ENCODE measurements at places on chromosomes 5 and 9.

- DNase-seq, result no peak
Observed at GRCh38 chr5:43401827-43402226, 10.4 kb downstream of the CCL28 start.

DNA sequence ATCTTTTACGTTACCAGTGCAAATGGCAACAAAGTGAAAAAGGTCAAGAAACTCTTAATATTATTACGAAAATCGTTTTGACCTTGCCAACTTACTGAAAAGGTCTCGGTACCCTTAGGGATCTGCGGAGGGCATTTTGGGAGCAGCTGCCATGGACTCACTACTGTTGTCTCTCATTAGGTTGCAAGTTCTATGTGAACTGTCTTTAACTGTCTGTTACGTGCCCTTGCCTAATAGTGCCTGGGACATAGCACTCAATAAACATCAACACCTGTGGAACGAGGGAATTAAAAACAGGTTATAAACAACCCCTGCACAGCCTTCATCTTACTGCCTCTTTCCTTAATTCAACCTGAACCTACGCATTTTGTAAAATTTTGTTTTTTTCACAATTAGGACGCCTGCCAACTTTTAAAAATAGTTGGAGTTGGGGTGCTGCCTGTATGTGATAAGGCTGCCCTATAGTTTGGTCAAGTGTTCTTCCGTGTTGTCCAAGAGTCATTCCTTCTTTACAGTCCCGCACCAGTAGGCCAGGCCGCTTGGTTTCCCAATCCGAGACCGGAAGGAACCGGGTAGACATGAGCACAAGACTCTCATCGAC is 527 bp upstream of the SREK1 start:
- no peak for DNase-seq

GRCh38 chr9:109910671-109911518 is 130.9 kb downstream of the PALM2AKAP2 start:
- DNase-seq, result peak; percentile 46

DNA sequence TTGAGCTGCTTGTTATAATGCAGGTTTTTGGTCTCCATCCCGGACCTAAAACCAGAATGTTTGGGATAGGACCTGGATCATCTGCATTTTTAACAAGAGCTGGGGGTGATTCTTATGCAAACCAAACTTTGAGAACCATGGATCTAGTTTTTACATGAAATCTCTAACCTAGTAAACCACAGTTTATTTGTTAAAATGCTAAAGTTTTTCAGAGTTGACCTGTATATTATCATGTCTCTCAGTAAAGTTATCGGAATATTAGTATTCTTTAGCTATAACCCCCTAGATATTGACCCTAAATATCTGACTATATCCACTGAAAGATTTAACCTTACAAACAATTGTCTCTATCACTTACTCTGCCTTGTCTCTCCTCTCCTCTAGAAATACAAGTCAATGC is 28.7 kb downstream of the F2R start:
- DNase-seq, result no peak

DNA sequence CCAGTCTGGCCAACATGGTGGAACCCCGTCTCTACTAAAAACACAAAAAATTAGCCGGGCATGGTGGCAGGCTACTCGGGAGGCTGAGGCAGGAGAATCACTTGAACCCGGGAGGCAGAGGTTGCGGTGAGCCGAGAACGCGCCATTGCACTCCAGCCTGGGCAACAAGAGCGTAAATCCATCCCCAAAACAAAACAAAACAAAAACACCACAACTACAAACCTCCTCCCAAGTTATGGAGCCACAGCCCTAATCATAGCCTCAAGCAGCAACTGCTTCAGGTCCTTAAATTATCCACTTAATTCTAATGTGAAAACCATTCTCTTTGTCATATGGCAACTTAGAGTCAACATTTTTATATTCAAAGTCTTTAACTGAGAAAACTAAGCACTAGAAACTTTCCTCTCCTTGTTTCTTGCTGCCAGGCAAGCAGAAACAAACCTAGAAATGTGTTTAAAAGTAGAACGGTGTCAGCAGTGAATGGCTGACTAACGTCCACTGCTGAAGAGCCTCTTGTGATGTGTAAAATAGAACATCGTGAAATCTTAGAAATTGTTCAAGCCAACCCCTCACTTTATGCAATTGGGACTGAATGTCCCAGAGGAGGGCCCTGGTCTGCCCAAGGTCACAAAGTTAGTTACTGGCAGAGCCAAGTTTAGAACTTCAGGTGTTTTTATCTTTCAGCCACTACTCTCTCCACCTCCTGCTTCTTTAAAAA is 5.7 kb downstream of the TMEM245 start:
- DNase-seq, result no peak

DNA sequence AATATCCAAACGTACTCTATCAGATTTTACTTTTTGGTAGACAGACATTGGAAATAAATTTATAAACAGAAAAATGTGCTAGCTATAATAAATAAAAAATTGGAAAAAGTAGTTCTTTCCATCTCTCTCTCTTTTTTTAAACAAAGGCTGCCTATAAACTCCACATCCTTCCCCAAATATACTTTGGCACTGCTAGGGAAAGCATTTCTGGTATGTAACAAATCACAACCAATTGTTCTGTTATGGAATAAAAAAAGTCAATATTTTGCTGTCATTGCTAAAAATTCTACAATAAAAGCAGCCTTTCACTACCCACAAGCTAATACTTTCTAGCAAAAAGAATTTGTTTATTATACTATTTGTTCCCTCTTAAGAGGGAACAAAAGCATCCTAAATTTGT is 169.2 kb upstream of the TARS1 start:
- no peak for DNase-seq

DNA sequence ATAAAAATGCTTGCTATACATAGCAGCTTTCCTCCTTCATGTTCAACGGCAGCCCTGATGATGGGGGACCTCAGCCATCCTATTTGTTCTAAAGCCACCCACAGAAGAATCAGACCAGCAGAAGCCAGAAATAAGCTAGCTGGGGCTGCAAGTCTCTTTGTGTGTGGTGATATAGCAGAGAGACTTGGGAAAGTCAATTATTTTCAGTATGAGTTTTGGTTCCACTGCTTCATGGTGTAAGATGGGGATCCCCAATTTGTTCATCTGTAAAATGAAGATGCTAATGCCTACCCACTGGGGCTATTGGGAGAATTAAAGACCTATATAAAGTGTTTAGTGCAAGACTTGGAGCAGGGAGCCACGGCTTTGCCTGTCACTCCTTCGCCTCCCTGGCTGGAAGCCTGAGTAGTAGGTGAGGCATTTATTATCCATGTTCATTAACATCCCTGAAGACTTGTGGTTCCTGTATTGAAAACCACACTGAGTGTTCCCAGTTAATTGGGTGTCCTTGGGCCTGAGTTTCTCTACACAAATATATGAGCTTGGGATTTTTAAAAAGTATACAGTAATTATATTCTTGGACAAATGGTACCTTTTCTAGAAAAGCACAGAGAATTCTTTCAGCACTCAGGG is 210.1 kb upstream of the SLC24A2 start:
- no peak for DNase-seq

GRCh38 chr5:137372773-137373160 is 126.4 kb downstream of the SPOCK1 start:
- DNase-seq, result no peak

- DNase-seq, result no peak
Observed at GRCh38 chr5:133696782-133697507, 84.6 kb upstream of the FSTL4 start.

DNA sequence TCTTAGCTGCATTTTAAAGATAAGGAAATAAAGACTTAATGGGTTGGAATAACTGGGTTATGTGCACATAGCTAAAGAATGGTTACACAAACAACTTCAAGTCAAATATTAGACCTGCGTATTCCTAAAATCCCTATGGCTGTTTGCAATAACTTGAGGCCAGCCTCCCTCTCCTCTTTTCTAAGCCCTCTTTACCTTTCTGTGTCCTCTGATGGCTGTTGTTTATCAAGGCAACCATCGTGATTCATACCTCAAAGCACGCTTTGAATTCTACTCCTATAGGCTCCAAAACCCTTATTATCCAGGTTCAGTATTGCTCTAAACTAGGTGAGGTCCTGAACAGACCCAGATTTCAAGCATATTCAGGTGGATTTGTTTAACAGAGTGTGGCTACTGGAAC is 45.6 kb upstream of the LCP2 start:
- no peak for DNase-seq

DNA sequence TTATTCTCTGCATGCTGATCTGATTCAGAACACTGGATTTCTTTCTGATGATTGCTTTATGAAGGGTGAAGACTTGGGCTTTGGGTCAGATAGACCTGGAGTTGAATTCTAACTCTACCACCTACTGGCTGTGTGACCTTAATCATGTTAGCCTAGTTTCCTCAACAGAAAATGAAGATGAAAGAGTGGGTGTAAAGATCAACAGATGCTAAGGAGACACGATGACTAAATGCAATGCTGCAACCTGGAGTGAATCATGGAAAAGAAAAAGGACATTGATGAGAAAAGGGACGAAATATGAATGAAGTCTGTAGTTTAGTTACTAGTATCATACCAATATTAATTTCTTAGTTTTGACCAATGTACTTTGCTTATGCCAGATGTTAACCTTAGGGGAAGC is 27.8 kb upstream of the DENND1A start:
- DNase-seq, result no peak

DNA sequence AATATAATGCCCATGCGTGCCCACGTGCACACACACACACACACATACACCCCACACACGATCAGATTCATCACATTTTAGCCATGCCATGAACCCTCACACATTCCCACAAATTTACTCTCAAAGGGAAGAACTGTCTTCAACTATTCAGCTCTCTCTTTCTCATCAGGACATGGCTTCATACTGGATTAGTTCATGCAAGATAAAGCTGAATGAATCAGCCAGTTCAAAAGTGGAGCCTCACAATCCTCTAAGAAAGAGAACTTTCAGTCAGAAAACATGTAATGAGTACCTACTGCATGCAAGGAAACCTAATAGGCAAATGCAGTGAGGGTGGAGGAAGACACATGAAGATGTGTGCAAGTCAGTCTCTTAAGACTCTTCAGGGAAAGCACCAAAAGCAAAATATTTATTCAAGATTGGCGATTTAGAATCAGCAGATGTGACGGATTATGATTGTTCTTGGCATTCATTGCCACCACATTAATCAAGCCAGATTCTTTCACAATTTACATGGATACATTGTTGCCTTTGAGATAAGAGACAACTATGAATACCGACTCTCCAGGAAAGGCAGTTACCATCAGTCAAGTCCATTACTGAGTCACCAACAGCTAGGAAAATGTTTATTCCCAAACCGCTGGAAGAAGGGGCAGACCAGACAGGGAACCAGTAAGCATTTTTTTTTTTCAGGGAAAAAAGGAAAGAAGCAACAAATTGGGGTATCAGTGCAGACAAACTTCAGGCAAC is 30.3 kb upstream of the PUM3 start:
- DNase-seq, result no peak

- no peak for DNase-seq
Observed at GRCh38 chr9:77019236-77019925, at the start of gene FOXB2. FOXB2 (plus strand) TSS chr9:77019655; CDS start chr9:77019655, 0 bp downstream.

- DNase-seq, result no peak
Observed at GRCh38 chr5:151413800-151414199, 33.6 kb upstream of the SLC36A1 start.

- no peak for DNase-seq
Observed at GRCh38 chr5:109529520-109529919, 119.7 kb upstream of the PJA2 start.

DNA sequence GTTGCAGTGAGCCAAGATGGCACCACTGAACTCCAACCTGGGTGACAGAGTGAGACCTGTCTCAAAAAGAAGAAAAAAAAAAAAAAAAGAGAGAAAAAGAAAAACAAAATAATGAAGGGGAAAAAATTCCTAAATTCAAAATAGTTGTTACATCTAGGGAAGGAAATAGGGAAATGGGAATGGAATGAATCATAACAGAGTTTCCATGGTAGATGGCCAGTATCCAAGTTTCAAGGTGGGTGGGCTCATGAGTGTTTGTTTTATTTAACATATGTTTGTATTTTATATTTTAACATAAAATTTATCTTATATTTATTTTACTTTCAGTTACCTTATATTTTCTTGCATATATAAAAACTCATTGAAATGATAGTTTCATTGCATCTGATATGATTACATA is 215.6 kb downstream of the ARHGEF28 start:
- DNase-seq, result no peak

DNA sequence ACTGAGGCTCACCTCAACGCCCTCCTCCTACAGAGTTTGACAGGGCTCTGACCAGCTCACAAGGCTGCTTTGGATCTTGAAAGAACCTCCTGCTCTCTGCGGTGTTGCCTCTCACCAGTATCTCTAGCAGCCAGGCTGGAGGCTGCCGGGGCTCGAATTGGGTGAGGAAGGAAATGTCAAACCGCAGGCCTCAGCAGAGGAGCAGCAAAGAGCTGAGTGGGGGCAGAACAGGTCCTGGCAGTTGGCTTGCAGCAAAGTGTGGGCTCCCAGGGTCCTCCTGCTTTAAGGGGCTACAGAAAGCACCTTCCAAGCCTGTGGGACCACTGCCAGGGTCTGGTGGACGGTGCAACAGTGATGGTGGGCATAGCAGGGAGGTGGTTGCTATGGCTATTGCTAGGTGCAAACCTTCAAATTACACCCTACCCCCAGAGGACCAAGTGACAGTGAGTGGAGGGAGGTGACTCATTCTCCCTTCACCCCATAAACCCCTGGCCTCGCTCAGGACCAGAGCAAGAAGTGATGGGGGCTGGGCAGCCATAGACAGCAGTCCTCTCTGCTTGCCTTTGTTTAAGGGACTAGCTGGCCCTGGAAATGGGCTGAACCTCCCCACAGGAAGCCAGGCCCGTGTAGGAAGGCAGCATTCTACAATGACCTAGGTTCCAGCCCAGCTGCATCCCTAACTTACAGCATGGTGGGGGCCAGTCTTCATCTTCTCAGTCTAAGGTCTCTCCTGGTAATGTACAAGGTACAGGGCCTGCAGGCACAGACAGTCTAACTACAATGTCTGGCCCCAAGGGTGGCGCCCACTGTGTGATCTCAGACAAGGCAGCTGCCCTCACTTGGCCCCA is 18.7 kb downstream of the LCP2 start:
- DNase-seq, result no peak

GRCh38 chr5:57225553-57225952 is 51.7 kb downstream of the GPBP1 start:
- no peak for DNase-seq

- no peak for DNase-seq
Observed at GRCh38 chr9:8492024-8492423, 692.4 kb upstream of the DMAC1 start.

DNA sequence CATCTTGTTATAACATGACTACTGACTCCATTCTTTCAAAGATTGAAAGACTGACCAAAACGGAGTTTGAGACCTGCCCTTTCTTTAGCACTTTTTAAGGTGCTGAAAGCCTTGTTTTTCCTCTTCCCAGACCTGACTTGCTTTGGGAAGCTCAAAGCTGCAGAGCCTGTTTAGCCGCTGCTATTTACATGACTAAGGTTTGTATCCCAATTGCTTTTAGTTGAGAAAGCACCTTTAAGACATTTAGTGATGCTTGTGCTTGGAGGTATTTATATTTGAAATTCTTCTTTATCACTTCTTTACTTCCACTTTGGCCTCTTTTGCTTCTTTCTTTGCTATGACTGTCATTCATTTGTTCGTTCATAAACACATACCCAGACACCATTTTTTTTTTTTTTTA is 182.6 kb upstream of the ELL2 start:
- no peak for DNase-seq
